Kidney (tissue), 22 donors: ENCODE measurements at places on chromosomes 6 and 20.

DNA sequence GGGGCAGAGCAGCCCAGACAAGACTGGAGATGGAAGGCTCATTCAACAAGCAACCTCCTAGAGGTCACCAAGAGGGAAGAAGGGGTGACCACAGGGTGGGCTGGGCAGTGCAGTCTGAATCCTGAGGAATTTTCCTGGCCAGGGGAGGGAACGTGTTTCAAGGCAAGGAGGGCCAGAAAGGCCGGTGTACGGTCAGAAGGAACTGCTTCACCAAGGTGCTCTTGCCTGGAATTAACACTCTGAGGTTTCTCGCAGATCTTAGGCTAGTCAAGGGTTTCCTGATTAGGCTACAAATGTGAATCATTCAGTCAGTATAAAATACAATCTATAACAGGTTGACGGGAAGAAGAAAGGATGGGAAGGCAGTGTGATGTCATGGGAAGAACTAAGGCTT is 199.3 kb downstream of the LRFN2 start:
- DNase-seq = no peak
- no peak overlapping the region for H3K4me3 ChIP-seq
- H3K36me3 ChIP-seq = no peaks in the 10 kb centered on the region
- H3K4me1 ChIP-seq = no peaks in the 10 kb centered on the region

DNA sequence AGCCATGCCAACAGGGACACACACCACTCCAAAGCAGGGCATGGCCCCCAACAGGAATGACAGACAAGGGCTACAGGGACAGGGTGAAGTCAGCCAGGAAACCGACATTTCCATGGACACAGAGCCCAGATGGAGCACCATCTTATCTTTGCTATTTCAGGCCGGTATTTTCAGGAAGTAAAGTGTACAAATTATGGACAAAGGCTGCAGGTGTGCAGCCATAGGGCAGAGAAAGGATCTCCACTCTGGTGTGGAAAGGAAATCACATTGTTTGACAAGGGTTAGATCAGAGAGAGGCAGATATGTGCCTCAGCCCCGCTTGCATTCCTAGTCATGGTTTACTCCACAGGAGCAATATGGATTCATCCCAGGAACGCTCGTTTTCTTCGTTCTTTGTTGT is 81.7 kb upstream of the SLC22A23 start:
- H3K36me3 ChIP-seq = no peaks in the 10 kb centered on the region
- no peak overlapping the region for H3K27ac ChIP-seq
- H3K4me3 ChIP-seq = no peak overlapping the region

GRCh38 chr6:15308435-15309213 is 62.8 kb downstream of the JARID2 start:
- H3K27ac ChIP-seq = no peak overlapping the region
- no peaks in the 10 kb centered on the region for H3K36me3 ChIP-seq
- H3K4me1 ChIP-seq = peaks cover 2% of the 10 kb centered on the region

DNA sequence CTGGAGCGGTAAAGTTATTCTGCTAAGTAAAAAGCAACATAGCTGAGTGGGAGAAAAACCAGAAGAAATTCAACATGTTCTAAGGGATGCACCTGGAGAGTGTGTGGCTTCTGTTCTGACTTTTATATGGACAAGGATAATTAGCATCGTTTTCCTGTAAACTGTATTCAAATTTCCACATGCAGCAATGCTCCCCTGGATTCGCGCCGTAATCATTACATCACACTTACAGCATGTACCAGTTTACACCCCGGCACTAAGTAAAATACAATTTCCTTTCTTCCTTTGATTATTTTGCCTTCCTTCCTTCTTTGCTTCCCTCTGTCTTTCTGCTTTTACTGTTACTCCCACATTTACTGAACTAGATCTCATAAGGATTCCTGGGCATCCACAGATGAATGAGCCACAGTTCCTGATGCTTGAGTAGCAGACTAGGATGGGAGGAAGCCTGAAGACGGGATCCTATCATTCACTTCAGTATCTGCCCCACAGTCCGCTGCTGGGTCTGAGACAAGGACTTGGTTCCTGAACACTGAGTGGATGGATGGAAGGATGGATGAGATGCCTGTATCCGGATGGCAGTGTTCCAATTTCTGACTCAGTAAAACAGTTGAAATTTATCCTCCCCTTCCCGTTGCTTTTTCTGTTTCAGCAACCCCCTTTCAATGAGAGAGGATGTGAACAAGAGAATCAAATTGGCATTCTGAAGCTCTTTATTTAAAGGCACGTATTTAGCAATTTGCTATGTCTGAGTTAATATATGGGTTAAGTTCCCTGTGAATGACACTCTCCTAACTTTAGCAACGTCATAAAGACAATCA is 174.6 kb downstream of the GJA10 start:
- H3K27me3 ChIP-seq = no peaks in the 10 kb centered on the region
- DNase-seq = no peak
- H3K4me1 ChIP-seq = no peaks in the 10 kb centered on the region
- no peaks in the 10 kb centered on the region for H3K36me3 ChIP-seq

DNA sequence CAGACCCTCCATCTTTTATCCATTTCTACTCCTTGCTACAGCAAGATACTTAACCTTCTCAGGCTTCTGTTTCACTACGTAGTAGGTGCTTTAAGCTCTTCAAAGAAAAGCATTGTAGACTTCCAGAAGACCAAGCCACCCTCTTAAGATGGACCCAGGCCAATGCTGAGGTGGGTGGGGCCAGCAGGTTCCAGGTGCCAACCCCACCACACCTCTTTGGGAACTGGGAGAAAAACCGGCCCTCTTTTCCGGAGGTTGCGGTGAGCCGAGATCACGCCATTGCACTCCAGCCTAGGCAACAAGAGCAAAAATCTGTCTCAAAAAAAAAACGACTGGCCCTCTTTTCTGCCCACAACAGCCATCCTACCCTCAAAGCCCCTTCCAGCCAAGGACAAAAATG is 10.6 kb upstream of the HMGA1 start:
- H3K4me1 ChIP-seq = no peaks in the 10 kb centered on the region
- DNase-seq = no peak
- H3K36me3 ChIP-seq = no peaks in the 10 kb centered on the region
- H3K4me3 ChIP-seq = no peak overlapping the region
- no peaks in the 10 kb centered on the region for H3K27me3 ChIP-seq

DNA sequence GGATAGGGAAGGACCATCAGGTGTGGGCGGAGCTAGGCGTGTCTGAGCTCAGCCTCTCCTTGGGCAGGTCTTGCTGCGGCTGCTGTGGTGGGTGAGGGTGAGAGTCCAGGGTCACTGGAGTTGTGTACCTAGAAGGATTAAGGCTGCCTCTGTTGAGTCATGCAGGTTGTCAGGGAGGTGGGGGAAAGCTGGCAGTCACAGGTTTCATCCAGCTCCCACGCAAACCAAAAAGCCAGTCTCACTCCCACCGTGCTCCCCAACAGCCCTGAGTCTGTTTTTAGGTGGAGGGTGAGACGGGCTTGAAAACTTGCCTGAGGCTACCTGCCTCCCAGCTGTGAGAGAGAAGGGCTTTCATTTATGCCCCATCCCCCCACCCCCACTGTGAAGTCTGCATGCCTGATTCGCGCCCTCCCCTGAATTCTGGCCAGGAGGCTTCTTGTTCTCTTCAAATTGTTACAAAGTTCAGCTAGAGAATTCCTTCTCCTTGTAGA is 161.5 kb downstream of the MYLK4 start:
- H3K36me3 ChIP-seq = no peaks in the 10 kb centered on the region
- no peak overlapping the region for H3K27ac ChIP-seq
- no peak for DNase-seq
- H3K4me3 ChIP-seq = no peak overlapping the region
- H3K27me3 ChIP-seq = no peaks in the 10 kb centered on the region

- DNase-seq = no peak
- no peak overlapping the region for H3K27ac ChIP-seq
- no peaks in the 10 kb centered on the region for H3K4me1 ChIP-seq
Measured at GRCh38 chr6:104640150-104640700, 219.5 kb downstream of the HACE1 start.

GRCh38 chr6:7164536-7165001 is 56.8 kb downstream of the RREB1 start:
- no peak for DNase-seq
- H3K4me1 ChIP-seq = peaks cover 48% of the 10 kb centered on the region
- H3K27me3 ChIP-seq = no peaks in the 10 kb centered on the region
- H3K4me3 ChIP-seq = no peak overlapping the region

DNA sequence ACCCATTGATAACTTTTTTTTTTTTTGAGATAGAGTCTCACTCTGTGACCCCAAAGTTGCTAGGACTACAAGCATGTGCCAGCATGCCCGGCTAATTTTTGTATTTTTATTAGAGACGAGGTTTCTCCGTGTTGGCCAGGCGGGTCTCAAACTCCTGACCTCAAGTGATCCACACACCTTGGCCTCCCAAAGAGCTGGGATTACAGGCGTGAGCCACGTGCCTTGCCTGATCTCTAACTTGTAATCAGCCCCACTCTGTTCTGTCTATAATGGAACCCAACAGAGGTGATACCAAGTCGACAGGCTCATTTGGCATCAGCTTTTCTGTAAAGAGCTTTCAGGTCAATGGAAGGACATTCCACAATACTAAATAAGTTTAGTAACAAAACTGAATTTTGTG is 99.4 kb downstream of the HFE start:
- no peak overlapping the region for H3K27ac ChIP-seq
- DNase-seq = no peak
- no peak overlapping the region for H3K4me3 ChIP-seq
- no peaks in the 10 kb centered on the region for H3K27me3 ChIP-seq

DNA sequence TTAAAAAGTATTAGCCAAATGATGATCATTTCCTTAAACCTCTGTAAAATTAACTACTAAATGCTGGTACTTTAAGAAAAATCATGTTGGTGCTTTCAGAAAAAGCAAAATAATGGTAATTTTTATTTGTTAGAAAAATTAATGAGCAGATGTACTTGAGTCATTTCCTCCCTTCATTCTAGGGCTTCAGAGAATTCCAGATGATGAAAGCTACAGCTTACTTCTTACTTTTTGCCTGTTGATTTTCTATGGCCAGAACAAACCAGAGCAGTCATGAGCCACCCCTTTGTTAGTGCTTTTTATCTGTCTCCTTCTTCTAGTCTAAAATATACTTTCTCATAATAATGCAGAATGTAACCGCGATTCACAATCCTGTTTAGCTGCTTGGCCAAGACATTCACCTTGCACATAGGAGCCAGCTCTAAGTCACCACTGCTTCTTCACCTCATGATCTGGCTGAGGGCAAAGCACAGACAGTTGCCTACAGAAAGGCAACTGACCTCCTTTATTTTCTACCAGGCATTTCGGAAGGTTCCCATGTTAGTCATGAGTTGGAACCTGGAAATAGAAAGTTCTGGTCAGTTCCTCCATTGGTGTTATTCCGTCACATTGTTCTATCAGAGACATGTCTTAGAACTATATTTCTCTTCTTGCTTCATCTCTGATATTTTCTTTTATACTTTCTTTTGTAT is 43.5 kb upstream of the TINAG start:
- H3K36me3 ChIP-seq = no peaks in the 10 kb centered on the region
- H3K27ac ChIP-seq = no peak overlapping the region
- H3K4me3 ChIP-seq = no peak overlapping the region

DNA sequence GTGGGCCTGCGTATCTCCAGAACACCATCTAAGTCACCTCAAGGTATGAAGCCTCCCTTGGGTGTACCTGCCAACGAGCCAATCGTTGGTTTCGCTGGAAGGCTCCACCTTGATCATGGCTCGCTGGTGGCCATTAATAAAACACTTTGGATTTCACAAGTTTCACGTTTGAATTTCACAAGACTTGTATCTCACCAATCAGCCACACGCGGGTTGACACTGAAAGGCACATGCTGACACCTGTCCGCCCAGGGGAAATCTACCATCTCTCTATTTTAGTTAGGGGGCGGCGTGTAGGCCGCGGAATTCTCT is 586 bp upstream of the HMGA1 start:
- DNase-seq = peak; percentile 66
- no peaks in the 10 kb centered on the region for H3K27me3 ChIP-seq
- peak overlapping the region; percentile 93 for H3K27ac ChIP-seq
- peak overlapping the region; percentile 57 for H3K4me3 ChIP-seq
- peaks cover 7% of the 10 kb centered on the region for H3K4me1 ChIP-seq

GRCh38 chr6:16521528-16521927 is 239.7 kb downstream of the ATXN1 start:
- no peaks in the 10 kb centered on the region for H3K4me1 ChIP-seq
- no peak overlapping the region for H3K4me3 ChIP-seq
- peaks cover 9% of the 10 kb centered on the region for H3K36me3 ChIP-seq

GRCh38 chr6:36596356-36596755 is 2.2 kb downstream of the SRSF3 start:
- H3K27ac ChIP-seq = peak overlapping the region; percentile 32
- DNase-seq = no peak
- no peaks in the 10 kb centered on the region for H3K27me3 ChIP-seq
- H3K4me3 ChIP-seq = peak overlapping the region; percentile 88
- peaks cover 15% of the 10 kb centered on the region for H3K4me1 ChIP-seq

DNA sequence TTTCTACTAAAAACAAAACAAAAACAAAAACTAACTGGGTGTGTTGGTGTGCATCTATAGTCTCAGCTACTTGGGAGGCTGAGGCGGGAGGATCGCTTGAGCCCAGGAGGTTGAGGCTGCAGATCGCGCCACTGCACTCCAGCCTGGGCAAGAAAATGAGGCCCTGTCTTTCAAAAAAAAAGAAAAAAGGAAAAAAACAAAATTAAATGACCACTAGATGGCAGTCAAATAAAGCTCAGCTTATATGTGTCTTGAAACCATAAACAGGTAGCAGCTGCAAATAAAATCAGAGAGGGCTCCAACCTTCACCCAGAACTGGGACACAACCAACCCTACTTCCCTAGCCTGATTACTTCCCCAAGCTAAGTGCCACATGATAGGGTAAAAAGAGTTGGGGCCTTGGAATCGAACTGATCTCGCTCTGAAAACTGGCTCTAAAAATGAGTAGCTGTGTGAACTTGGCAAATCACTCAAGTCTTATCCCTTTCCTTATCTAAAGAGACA is 67.1 kb upstream of the ADGRF4 start:
- no peaks in the 10 kb centered on the region for H3K36me3 ChIP-seq
- no peak overlapping the region for H3K27ac ChIP-seq
- no peaks in the 10 kb centered on the region for H3K27me3 ChIP-seq
- DNase-seq = peak; percentile 37
- H3K4me1 ChIP-seq = peaks cover 12% of the 10 kb centered on the region

DNA sequence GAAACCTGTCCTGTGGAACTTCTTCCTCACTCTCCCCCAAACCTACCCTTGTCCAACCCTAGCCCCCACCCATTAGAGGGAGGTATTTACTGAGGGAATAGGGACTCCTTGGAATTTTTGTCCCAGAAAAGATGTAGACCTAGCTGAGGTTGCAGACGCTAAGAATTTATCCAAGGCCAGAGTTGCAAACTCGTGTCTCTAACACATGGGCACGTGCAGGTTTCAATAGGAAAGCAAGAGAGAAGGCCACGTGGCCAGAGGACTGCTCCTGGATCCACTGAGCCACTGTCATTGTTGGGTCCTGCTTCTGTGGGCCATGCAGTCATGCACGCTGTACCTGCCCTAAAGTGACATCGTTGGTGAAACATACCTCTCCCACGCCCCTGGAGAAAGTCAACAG is 243.4 kb upstream of the KCNG1 start:
- DNase-seq = no peak
- H3K4me1 ChIP-seq = no peaks in the 10 kb centered on the region
- H3K27ac ChIP-seq = no peak overlapping the region
- H3K36me3 ChIP-seq = no peaks in the 10 kb centered on the region
- no peak overlapping the region for H3K4me3 ChIP-seq

GRCh38 chr6:7725849-7726415 is at the start of gene BMP6:
Gene BMP6, plus strand, starts transcription at chr6:7726099. Its CDS starts 857 bp downstream, at chr6:7726956.
- H3K27me3 ChIP-seq = peaks cover 19% of the 10 kb centered on the region
- H3K36me3 ChIP-seq = no peaks in the 10 kb centered on the region
- peak within 1 kb of the TSS; percentile 44 for H3K4me3 ChIP-seq
- peaks cover 6% of the 10 kb centered on the region for H3K4me1 ChIP-seq
- peak; percentile 94 for DNase-seq

GRCh38 chr6:148682252-148682651 is 64.6 kb upstream of the UST start:
- no peak for DNase-seq
- H3K27me3 ChIP-seq = no peaks in the 10 kb centered on the region
- H3K27ac ChIP-seq = no peak overlapping the region
- no peaks in the 10 kb centered on the region for H3K36me3 ChIP-seq
